ENCODE measurements at places on chromosomes 16 and 17. TPM values are rescaled to one million over a fixed set of nuclear protein-coding genes. Genes with fewer than 3 reads are reported as not detected.

The CCDC78 gene
- 0.76 TPM for total RNA-seq

The ZSCAN10 gene
- not detected for total RNA-seq

The ITGAL gene
- total RNA-seq, result not detected

The FNDC8 gene
- total RNA-seq, result under 0.01 TPM

The CRYBA1 gene
- total RNA-seq, result not detected

The ZNF785 gene
- total RNA-seq, result 9.6 TPM

The SYNGR3 gene
- total RNA-seq, result 1.3 TPM

The RPS6KB1 gene
- 16.8 TPM for total RNA-seq

The ATP2C2 gene
- not detected for total RNA-seq
